ENCODE measurements at places on chromosomes 1 and 21.

GRCh38 chr1:8822373-8823294 is 5.2 kb upstream of the RERE start:
- peak; percentile 24 for DNase-seq

DNA sequence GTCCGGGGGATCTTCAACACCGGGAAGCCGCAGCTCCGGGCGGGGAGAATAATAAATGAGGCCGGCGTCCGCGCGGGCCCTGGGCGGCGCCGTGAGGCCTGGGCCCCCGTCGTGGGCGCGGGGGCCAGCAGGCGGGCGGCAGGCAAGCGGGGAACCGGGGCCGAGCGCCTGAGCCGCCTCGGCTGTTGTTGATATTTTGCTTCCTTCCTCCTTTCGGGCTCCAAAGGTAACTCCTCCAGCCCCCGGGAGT is at the start of gene MEF2D:
MEF2D (minus strand) TSS at position 233 of the 250 bp plus-strand sequence. CDS start 17,483 bp downstream, outside the sequence.
- DNase-seq: no peak

GRCh38 chr1:207298636-207299398 is 22.7 kb upstream of the CD55 start:
- no peak for DNase-seq

DNA sequence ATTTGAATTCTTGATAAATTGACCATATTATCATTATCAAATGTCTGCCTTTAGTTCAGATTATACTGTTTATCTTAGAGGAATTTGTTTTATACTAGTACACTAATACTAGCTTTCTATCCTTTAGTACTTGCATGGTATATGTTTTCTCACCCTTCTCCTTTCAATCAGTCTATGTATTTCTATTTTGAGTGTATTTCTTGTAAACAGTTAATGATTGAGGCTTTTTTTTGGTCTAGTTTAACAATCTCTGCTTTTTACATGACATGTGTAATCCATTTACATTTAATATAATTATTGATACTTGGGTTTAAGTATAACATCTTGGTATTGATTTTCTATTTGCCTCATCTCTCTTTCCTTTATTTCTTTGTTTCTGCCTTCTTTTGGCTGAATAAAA is 224.9 kb downstream of the CENPF start:
- no peak for DNase-seq

GRCh38 chr1:77540501-77541161 is 141.8 kb downstream of the ZZZ3 start:
- DNase-seq: no peak

DNA sequence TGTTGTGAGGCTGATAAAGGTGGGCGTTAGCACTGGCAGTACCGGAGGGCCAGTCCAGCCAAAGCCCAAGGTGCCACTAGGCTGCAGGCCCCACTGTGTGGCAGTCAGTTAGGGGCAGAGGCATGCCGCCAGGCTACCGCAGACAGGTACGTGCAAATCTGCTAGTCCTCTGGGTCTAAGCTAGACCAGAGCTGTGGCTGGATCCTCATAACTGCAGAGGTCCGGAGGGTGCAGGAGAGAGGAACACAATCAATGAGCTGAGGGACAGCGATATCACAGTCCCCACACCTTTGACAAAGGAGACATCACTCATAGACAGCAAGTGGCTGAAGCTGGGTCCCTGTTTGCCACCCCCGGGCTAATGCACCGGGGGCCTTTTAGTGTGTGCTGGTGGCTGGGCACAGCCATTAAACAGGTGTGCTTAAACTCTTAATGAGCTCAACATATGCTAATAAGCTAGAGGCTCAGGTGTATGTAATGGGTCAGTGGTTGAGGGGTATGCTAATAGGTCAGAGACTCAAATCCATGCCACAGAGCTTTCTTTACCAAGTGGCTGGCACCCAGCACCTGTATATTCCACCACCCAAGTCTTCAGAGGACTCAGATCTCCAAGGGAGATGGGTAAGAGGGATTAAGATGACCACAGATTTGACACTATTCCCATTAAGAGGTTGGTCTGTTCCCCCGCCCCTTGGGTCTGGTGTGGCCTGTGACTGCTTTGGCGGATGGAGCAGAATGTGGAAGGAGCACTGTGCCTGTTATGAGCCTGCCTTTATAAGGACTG is 82.0 kb downstream of the GLIS1 start:
- no peak for DNase-seq

GRCh38 chr1:47192458-47193384 is 2.9 kb upstream of the PDZK1IP1 start:
- peak; percentile 83 for DNase-seq

DNA sequence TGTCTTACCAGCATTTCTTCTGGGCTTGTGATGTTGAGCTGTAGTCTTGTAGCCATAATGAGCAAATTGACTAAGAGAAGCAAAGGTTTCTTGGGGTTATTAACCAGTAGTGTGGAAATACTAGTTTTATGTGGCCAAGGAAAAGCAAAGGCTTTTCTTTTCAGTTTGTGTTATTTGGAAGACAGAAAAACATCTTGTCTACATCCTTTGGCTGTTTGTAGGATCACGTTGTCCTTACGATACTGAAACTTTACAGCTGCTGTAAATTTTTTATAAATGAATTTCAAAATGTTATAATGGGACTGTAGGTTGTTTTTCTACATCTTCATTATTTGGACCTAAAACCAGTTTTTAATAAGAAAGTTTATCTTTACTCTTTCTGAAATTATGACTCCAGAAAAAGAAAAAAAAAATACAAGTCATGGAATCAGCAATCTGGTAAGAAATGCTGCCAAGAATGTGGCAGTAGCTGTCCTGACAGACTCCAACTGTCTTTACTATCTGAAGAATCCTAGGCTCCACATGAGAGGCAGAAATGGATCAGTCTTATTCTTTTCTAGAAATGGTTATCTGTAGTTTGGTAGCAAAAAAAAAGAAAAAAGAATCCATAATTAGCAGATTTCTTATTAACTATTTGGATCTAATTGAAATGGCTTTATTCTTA is 41.6 kb upstream of the QSOX1 start:
- DNase-seq: peak; percentile 62

DNA sequence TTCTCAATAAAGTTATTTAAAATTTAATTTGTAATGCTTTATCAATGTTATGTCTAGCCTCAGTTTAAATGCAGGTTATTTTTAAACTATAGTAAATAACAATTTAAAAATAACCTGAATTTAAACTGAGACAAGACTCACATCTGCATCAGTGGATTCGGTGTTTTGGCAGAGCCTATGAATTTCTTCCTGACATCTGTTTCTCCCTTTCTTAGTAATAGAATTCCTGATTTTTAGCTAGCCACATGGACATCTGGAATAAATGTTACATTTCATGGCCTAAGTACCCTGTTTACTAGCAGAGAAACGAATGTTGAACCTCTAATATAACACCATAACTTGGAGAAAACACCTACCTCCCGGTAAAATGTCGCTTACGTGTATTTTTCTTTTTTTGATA is 1141.6 kb upstream of the ADGRL2 start:
- DNase-seq: no peak

DNA sequence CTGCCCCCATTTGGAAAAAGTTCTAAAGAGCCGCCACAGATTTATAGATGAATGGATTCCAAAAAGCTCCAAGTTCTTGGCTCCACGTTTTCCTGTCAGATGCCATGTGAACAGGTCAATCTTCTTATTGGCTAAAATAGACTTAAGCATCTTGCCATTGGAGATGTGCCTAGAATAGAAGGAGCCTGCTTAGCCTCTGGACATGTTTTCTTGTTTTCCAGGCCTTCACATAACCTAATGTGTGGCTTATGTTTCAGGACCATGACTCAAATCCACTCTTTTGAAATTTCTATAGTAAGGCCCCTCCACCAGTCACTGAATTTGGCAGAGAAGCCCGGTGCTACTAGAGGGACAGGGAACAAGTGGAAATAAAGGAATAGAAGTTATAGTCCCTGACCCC is 31.5 kb downstream of the PHC2 start:
- no peak for DNase-seq

- no peak for DNase-seq
Measured at GRCh38 chr1:92774407-92774806, 10.5 kb downstream of the EVI5 start.

GRCh38 chr1:214574598-214575411 is 23.4 kb upstream of the PTPN14 start:
- DNase-seq: no peak

GRCh38 chr1:29211086-29212030 is 19.4 kb downstream of the MECR start:
- no peak for DNase-seq

DNA sequence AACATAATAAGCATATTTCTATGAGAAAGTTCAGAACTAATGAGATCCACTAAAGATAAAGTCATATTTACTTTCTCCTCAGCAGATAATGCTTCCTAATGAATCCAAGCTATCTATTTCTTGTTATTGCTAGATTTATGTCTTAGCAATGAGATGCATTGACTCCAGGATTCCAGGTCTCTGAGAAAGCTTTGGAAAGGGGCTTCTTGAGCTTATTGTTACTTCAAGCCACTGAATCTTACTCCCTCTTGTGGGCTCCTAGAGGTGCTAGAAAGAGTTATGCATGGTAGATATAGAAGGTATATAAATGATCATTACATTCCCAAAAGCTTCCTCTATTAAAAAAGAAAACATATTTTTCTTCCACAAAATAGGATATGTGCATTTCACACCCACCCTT is 246.4 kb upstream of the ADAMTS5 start:
- DNase-seq: no peak

DNA sequence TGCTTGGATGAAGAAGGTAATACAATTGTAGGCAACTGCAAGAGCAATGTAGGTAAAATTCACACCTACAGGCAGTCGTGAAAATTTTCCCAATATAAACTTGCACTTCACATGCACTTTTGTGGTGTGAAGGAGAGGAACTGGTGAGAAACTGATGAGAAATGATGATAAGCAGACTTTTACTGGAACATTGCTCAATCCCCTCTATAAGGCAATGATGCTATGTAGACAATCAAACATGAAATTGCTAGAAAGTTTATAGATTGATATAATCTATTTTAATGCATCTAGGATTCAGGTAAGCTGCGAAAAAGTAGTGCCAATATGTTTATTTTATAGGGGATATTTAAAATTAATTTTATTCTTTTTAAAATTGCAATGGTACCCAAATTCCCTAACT is 802.2 kb downstream of the KCNT2 start:
- no peak for DNase-seq

- DNase-seq: no peak
Measured at GRCh38 chr21:45490049-45490731, 52.0 kb downstream of the SLC19A1 start.

DNA sequence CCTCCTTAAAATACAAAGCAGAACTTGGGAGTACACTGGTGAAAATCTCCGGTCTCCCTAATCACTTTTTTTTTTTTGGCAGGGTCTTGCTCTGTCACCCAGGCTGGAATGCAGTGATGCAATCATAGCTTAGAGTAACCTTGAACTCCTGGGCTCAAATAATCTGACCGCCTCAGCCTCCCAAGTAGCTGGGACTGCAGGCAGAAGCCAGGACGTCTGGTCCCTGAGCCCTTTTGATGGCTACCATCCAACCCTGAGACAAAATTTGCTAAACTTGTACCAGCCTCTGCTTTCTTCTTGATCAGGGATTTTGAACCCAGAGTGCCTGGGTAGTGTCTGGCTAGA is 4.1 kb downstream of the L1TD1 start:
- DNase-seq: peak; percentile 16

DNA sequence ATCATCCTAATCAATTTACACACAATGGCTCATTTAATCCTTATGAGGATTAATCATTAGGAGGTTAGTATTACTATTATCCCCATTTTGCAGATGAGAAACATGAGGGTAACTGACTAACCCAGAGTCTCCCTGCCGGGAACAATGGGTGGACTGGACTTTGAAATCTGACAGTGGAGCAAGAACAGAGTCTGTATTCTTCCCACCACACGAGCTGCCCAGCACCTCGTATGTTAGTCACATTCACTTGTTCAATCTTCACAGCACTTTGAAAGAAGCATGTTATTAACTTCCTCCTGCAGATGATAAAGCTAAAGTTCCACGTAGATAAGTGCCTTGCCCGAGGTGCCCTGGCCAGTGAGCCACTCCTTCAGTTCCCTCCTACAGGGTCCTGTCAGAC is 12.4 kb downstream of the C8B start:
- DNase-seq: no peak

DNA sequence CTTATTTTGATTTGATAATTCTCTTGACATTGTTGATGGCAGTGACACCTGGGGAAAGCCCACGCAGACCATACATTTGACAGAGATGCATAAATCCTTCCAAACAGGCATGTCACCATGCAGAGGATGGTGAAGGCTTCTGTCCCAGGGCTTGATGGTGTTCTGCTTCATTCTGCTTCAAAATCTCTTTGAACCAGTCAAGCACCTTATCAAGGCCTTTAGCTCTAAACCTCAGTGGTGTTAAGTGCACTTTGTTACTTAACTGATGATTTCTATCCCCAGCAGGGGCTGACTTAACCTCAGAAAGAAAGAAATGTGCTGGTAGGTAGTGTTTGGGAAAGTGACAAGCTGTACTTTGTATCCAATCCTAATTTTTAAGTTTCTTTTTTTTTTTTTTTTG is 81.1 kb downstream of the RRAGC start:
- DNase-seq: no peak

DNA sequence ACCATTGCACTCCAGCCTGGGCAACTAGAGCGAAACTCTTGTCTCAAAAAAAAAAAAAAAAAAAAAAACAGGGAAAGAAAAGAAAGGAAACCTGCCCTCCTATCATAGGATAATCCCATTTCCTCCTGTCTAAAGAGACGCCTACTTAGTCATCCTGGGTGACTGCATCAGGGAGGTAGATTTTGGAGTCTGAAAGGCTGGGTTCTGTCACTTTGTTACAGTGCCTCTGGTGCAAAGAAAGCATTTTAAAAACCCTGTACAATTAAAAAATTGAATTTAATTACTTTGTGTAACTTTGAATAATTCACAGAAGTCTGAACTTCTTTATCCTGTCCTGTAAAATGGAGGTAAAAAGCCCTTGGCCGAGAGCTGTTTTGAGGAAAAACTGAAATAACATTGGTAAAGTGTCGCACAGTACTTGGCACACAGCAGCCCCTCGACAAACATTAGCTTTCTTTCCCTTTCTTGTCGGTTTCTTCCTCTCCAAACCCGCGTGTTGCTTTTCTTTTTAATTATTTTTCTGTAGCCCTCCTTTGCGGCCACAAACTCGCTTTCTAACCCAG is 657 bp upstream of the HDAC1 start:
- DNase-seq: no peak

- DNase-seq: no peak
Measured at GRCh38 chr1:101723415-101723814, 273.3 kb downstream of the OLFM3 start.

GRCh38 chr1:187971851-187972250 is 1143.1 kb downstream of the PLA2G4A start:
- DNase-seq: no peak

DNA sequence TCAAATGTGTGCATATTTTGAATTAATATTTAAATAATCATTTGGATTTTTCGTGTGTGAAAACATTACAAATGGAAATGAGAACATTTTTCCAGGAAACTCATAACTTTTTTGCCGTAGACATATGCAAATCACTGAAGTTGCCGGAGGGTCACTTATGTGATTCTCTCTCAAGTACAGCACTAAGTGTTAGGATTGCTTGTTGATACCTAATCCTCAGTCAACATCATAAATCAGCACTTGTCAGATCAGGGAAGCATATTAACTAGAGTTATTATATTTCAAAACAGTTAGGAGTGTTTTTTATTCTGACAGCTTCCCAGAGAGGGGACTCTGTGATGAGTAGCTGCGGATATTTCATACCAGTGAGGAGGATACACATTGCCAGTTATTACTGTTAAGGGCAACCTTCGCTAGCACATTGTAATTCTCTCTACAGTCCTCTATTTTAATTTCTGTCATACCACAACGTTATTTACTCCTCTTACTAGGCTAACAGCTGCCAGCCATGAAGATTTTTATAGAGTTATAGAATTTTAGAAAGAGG is 41.5 kb downstream of the NCAM2 start:
- no peak for DNase-seq

- DNase-seq: no peak
Measured at GRCh38 chr1:114831276-114831994, 23.2 kb upstream of the SYCP1 start.

All from stomach (tissue), 19 donors.